ENCODE measurements at places on chromosomes 3 and 15.
A peak's percentile ranks its signal among the peaks of the same experiment; 100 is the strongest.

DNA sequence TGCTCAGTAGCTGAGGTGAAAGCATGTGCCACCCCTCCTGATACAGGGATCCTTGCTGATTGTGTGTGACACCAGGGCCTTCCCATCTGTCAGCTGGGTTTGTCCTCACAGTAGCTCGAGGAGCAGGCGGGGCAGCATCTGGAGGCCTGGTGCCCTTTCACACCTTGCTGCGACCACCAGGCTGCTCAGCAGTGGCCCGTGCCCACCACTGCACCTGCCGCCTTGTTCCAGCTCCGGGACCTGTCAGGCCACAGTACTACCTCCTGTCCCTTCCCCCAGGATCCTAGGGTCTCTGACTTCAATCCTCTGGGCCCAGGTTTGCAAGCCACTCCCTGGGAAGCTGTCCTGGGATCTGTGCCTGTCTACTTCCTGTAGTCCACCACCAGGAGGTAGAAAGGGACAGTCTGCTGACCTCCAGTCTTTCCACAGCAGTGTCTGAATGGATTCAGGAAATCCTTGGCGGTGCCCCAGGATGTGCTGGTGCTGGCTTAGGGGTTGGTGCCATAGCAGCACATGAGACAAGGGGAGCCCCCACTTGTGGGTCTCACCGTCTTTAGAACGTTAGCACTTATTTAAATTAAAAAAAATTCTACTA is 27.5 kb downstream of the APBA2 start:
- no peak for DNase-seq

GRCh38 chr15:43346305-43346704 is 15.9 kb upstream of the LCMT2 start:
- no peak for DNase-seq

DNA sequence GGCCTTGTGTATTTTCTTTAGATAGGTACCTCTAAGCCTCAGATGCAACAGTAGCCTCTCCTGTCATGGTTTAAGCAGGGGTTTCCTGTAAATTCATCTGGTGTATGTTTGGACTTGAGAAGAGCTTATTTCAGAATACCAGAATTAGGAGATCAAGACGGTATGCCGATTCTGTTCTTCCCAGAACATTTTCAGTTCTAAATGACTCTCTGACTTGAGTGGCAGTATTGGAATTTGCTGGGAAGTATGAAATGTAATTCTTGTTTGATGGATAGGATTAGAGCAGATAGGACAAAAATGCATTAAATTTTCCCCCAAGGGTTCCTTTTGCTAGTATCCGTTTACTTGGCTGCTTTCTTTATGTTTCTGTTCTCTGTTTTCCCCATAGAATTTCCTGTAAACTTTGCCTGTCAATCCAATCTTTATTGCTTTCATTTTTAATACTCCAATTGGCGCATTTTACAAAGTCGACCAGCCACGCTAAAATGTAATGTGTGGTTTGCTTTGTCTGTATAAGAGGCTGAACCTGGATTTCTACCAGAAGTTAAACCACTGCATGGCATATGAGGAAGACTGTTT is 612.2 kb downstream of the RBMS3 start:
- no peak for DNase-seq

GRCh38 chr15:40693904-40694687 is 878 bp upstream of the RAD51 start:
- DNase-seq = no peak

DNA sequence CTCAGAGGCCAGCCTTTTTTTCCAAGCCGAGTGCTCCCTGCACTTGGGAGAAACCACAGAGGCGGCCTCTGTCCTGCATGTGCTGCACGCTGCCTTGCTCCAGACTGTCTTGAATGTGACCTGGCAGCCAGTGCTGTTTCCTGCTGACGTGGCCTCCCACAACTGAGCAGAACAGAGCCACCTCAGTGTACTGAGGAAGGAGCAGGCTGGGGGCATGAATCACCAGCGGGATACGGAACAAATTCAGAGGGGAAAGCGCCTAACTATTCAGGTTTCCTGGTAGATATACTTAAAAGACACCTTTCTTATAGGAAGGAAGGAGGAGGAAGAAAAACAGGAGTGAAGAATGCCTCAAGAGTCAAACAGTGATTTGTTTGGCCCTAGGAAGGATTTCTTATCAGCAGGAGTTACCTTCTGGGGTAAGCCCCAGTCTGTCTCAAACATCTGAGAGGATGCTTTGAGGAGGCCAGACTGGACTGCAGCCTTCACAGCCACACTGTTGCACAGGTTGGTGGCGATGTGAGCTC is 114.0 kb downstream of the FNDC3B start:
- peak; percentile 86 for DNase-seq

DNA sequence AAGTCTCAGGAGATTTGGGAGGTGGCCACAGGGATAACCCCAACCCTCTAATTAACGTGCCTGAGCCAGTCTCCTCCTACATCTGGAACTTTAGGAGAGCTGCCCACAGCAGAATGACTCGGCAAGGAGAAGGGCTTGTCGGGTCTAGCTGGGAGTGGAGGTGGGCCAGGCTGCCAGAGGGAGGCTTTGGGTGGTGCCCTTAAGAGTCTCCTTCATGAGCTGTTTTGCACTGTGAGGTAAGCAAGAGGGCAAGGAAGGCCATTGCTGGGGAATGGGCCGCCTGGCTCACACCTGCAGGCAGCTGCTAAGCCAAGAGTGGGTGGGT is 3.6 kb upstream of the TNK2 start:
- DNase-seq = no peak

GRCh38 chr3:141642215-141642614 is 95.9 kb upstream of the RNF7 start:
- no peak for DNase-seq

GRCh38 chr3:126714276-126714900 is 10.3 kb downstream of the CHCHD6 start:
- no peak for DNase-seq

- peak; percentile 34 for DNase-seq
Measured at GRCh38 chr15:55108858-55109518, 87.8 kb downstream of the RSL24D1 start.

DNA sequence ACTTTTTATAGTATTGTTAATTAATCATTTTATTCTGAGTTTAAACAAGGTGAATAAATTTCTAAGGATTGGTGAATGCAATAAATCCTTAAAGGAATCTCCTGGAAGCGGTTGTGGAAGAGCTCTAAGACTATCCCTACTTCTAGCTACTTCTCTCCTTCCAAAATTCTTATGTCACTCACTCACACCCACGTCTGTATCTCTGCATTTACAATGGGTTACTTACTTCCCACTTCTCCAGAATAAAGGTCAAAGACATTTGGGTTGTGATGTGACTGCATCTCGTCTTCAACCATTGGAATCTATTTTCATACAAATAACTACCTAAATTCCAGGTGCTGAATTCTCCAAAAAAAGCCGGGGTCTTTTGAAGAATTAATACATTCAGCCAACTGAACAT is 234.2 kb upstream of the MDFIC2 start:
- DNase-seq = no peak

DNA sequence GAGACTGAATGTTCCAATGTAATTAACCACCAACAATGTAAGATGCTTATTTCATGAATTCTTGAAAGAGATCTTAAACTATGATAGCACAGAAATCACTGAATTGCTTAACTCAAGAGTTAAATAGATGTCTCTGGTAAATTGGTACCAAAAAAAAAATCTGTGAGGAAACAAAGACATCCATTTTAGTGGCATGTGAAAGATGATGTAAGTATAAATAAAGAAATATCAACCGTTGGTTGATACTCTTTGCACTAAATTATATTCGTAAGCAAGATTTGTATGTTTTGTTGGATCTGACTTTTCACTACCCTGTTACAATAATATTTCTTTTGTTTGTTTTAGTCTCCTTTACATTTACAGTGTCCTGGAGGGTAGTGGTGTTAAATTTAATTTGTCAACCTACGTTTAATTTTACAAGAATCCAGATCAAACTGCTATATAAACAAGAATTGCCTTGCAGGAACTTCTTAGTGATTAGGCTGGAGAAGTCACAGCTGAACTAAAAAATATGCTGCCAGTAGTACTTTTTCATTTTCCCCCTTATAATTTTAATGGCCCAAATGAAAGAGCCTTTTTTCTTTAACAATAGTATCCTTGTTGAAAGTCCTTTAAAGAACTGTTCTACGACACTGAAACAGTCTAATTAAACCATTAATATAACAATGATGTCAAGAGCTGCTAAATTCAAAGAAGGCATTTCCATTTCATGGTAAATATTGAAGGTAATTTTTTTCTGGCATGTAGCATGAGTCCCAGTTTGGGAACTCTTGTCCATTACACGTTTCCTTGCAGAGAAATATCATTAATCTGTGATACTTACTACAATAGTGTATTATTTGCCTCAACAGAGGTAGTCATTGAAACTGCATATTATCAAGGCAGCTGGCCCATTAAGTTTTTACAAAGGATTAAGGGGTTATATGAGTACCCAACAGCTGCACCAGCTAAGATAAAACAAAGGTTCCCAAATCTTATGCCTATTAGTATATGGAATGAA is 109.6 kb upstream of the PHLDB2 start:
- no peak for DNase-seq

- no peak for DNase-seq
Measured at GRCh38 chr15:74954515-74954914, 2.1 kb downstream of the RPP25 start.

GRCh38 chr15:43763819-43764446 is 12.8 kb downstream of the ELL3 start:
- DNase-seq = no peak

DNA sequence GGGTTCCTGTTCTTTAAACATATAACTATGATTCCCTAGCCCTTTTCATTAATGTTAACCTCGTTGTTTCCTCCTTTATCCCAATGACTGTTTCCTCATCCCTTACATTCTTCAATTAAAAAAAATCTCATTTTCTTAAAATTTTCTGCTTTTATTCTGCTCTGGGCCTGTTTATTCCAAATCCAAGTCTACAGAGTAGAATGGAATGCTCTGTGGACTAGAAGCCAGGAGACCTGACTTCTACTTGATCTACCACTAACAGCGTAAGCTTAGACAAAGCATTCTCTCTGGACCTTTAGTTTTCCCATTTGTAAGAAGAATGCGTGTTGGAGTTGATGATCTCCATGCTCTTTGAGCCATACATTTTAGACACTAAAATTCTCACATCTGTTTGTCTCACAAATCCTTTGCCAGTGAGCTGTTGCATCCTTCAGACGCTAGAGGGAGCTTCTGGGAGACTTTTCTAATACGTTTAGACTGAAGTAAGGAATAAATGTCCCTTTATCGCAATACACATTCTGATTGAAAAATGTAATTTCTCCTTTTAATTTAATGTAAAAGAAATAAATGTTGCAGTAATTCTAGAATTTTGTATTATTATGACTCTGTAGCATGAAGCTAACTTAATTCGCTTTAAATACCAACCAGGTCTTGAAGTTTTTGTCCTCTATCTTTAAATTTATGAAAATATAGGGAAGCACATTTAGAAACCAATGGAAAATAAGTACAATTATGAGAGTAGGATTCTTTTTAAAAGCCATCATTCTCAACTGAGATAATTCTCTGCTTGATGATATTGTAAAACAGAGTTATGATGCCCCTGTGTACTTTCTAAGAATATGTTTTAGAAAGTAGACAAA is 21.7 kb upstream of the GMNC start:
- DNase-seq = peak; percentile 16

DNA sequence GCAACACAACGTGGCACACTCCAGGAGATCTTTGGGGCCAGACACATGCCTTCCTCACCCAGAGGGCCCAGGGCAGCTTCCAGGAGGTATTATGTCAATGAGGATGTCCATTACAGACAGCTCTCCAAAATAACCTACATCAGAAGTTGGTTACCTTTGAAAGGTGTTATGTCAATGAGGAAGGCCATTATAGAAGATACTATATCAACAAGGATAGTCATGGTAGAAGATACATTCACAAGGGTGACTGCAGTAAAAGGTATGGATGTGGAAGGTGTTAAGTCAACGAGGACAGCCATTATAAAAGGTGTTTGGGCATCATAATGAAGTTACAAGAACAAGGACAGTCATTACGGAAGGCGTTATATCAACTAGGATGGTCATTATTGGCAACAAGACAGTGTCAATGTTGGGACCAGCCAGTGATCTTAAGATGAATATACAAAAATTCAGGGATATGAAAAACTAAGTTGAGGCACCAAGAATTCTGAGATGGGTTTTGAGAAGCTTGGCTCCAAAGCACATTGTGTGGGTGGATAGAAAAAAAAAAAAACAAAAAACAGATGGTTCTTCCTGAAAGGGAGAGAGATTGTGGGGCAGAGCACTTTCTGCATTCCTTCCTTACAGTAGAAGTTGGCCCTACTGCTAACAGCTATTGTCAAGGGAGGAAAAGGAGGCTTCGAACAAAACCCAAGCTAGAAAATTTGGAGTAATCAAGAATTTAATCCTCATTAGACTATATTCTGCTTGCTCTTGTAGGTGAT is 11.2 kb downstream of the CDCP1 start:
- DNase-seq = no peak

DNA sequence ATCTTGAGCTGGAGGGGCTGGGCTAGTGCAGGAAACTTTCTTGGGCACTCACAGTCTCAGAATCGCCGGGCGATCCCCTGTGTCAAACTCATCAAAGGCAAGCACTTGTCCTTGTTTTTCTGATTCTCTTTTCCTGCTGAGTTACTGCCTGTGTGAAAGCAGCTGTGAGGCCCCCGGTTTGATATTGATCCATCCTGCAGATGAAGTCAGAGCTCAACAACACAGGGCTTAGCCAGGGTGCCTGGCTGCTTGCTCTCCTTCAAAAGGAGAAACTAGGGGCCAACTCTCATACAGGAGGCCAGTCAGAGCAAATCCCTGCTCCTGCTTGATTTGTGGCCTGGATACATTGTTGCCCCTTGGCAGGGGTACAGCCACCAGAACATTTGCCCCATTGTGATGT is 22.9 kb downstream of the CLSTN2 start:
- DNase-seq = no peak

- DNase-seq = no peak
Measured at GRCh38 chr15:33716025-33716424, 252.3 kb upstream of the CHRM5 start.

DNA sequence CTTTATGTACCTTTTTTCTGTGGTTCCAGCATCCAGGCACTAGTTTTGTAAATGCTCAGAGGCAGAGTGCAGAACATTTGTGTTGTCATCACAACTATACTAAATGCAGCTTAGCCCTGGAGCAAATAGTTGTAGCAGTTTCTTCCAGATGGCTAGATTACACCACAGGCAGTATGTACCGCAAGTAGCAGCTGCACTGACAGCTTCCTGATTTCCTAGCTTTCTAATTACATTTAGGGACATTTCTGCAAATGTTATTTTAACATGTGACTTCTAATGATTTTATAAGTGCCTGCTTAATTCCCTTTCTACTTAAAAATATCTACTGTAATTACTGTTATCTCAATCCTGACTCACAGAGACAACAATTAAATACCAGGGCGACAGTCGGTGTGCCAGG is 106.5 kb downstream of the NR2E3 start:
- no peak for DNase-seq

- no peak for DNase-seq
Measured at GRCh38 chr15:68634531-68634930, 55.7 kb downstream of the CORO2B start.
